ENCODE measurements at places on chromosomes 1 and 21. TPM values are rescaled to one million over a fixed set of nuclear protein-coding genes. Genes with fewer than 3 reads are reported as not detected.

Gene FMOD
- 0.10 TPM for total RNA-seq

Gene ZNF669
- total RNA-seq = 11.3 TPM

Gene DSCAM
- 0.02 TPM for total RNA-seq

Gene TCEA3
- 0.72 TPM for total RNA-seq

Gene RNF207
- 0.12 TPM for total RNA-seq

Gene ADARB1
- 10.2 TPM for total RNA-seq

Gene CATSPERE
- total RNA-seq = not detected

Gene GPA33
- not detected for total RNA-seq

Gene TEDDM1
- not detected for total RNA-seq

Gene LYPD8
- total RNA-seq = 5.1 TPM

Gene KCNA10
- not detected for total RNA-seq

Gene NBPF6
- not detected for total RNA-seq

Gene ATP1A4
- total RNA-seq = not detected

Gene C1orf56
- total RNA-seq = 2.7 TPM

Gene CDK18
- 4.4 TPM for total RNA-seq

Gene AADACL3
- total RNA-seq = not detected

Gene GJA9
- not detected for total RNA-seq

Gene CR1
- total RNA-seq = not detected

- DNase-seq = peak; percentile 20
Observed at GRCh38 chr1:232982238-232982944, 32.0 kb downstream of the NTPCR start.

DNA sequence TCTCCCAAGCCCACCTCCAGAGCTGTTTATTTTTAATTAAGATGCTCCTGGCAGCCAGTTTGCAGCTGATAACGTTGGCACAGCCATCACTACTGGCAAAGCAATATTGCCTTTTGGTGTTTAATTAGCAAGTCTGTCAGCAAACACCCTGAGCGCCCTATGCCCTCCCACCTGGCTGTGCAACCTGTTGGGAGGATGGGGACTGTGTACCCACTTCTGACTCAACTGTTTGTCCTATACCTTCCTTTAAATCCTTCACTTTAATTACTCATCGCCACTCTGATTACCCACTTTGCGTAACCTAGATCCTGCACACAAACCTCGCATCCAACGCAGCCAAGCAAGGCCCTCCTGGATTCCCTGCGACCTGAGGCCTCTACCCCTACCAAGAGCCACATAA is 67.1 kb downstream of the BCAR3 start:
- DNase-seq = no peak

DNA sequence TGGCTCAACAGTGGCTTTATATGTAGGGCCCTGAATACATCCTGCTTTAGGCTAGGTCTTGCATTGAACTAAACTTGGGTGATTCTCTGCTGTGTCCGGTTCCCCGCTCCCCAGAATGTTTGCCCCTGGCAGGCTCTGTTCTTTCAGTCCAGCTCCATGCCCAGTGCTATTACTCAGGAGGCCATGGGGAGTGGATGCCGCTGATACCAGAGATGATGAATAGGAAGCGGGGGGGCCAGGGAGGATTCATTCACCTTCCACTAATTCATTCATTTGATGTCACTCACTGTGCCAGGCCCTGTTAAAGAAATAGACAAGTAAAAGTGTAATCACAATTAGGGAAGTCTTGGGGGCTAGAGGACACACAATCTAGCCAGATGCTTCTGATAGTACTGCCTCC is 83.8 kb downstream of the TMEM53 start:
- DNase-seq = no peak

GRCh38 chr1:216045400-216045799 is 377.8 kb downstream of the USH2A start:
- DNase-seq = peak; percentile 89

- DNase-seq = peak; percentile 65
Observed at GRCh38 chr1:225845571-225846259, 35.8 kb downstream of the EPHX1 start.

- no peak for DNase-seq
Observed at GRCh38 chr1:243411472-243411871, 155.6 kb downstream of the SDCCAG8 start.

DNA sequence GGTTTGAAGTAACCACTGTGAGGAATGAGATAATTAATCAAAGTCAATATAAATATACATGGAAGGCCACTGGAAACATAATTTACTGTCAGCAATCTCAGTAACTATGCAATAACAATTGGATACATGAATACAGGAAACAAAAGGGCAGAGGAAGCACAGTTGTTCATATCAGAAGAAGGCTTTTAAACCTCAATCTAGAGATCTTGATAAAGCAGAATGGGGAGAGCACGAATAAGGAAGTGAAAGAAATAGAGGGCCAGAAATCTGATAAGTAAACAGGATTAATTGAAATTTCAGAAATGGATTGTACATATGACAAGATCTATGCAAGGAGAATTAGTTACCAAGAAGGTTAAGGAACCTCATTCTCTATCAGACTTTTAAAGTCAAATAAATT is 93.0 kb downstream of the EVI5 start:
- no peak for DNase-seq

GRCh38 chr1:174160109-174160473 is 771 bp downstream of the RABGAP1L start:
- DNase-seq = peak; percentile 15

- DNase-seq = no peak
Observed at GRCh38 chr1:119115736-119116135, 24.7 kb downstream of the WARS2 start.

GRCh38 chr1:31372751-31373055 is 173 bp downstream of the FABP3 start:
- DNase-seq = no peak

DNA sequence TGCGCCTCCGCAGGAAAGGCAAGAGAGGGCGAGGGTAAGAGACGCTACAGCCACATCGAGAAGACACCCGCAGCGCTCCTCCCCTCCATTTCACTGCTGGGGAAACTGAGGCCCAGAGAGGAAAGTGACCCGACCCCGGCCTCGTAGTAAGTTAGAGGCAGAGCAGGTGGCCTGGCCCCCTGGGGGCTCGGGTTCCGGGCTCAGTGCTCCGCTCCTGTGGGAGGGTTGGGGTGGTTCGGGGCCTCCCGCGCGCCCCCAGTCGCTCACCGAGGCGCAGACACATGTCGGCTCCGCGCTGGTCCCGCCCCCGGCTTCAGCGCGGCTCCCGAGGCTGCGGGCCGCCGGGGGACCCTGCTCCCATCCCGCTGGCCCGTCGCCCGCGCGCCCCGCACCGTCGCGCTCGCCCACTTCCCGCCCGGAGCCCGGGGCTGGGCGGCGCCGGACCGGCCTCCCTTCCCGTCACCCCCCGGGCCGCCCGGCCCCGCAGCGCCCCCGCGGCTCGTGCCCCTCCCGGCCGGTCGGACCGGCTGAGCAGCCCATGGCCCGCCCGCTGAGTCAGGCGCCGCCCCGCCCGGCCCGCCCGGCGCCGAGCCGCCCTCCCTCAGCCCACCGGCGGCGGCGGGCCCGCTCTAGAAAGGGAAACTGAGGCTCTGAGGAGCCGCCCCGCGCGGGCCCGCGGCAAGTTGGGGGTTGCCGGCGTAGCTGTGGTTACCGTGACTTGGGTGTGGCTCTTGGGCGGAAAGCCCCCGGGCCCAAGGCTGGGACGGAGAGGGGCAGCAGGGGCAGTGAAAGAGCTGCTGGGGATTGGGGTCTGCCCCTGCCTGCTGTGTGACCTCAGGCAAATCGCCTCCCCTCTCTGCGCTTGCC is at the start of gene TMEM54:
Gene TMEM54, minus strand, starts transcription at position 434 of the 867 bp plus-strand sequence. Its CDS starts 151 bp downstream, at position 283.
- no peak for DNase-seq

- DNase-seq = no peak
Observed at GRCh38 chr1:82366689-82367088, 566.0 kb downstream of the ADGRL2 start.

DNA sequence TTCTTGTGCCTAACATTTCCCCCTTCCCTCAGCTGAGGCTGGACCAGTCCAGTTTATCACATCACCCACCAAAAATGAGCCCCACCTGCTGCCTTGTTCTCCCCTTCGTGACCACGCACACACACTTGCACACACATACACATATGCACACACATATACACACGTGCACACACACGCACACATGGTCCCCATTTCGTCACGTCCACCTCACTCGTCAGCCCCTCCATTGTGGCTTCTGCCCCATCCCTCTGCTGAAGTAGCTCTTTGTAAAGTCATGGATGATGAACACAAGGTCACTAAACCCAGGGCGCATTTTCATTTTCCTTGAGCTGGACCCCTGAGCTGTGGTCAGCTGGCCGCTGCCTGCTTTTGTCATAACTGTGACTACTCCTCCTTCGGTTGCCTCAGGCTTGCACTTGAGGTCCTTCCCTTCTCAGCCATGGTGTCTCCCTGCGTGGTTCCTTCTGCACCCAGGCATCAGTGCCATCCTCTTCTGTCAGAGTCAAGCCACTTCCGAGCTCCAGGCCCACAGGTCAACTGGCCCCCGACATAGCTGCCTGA is 93.8 kb downstream of the SYT2 start:
- DNase-seq = no peak

- no peak for DNase-seq
Observed at GRCh38 chr1:170214117-170215032, 68.6 kb downstream of the NTMT2 start.

- DNase-seq = peak; percentile 74
Observed at GRCh38 chr1:172343240-172344160, 77.0 kb upstream of the C1orf105 start.

- DNase-seq = peak; percentile 89
Observed at GRCh38 chr1:160284782-160285344, at the start of gene PEX19. PEX19 (minus strand) TSS chr1:160285133; CDS start chr1:160285124, 9 bp downstream.

- DNase-seq = no peak
Observed at GRCh38 chr21:45403133-45403824, 1.7 kb upstream of the COL18A1 start.

- DNase-seq = no peak
Observed at GRCh38 chr1:55040933-55041494, 1.7 kb downstream of the PCSK9 start.

- no peak for DNase-seq
Observed at GRCh38 chr1:109356505-109356904, 41.2 kb downstream of the SORT1 start.

- no peak for DNase-seq
Observed at GRCh38 chr1:214493126-214493796, 58.1 kb downstream of the PTPN14 start.

- DNase-seq = no peak
Observed at GRCh38 chr1:230986976-230987375, 8.1 kb downstream of the ARV1 start.

DNA sequence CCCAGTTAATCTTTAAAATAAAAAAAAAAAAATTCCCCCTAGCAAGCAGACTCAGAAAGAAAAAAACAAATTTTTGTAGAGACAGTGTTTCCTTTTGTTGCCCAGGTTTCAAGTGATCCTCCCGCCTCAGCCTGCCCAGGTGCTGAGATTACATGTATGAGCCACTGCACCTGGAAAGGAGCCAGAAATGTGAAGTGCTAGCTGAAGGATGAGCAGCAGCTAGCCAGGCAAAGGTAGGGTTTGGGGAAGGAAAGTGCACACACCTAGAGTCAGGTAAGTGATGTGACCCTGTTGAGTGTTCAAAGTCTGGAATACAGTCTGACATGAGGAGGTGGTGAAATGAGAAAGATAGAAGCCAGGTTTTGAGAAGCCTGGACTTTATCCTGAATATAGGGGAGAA is 1.7 kb downstream of the AKR1A1 start:
- no peak for DNase-seq

- DNase-seq = peak; percentile 9
Observed at GRCh38 chr1:13930151-13930550, 230.2 kb downstream of the PRDM2 start.

GRCh38 chr1:110243574-110243973 is 33.5 kb downstream of the KCNC4 start:
- no peak for DNase-seq

DNA sequence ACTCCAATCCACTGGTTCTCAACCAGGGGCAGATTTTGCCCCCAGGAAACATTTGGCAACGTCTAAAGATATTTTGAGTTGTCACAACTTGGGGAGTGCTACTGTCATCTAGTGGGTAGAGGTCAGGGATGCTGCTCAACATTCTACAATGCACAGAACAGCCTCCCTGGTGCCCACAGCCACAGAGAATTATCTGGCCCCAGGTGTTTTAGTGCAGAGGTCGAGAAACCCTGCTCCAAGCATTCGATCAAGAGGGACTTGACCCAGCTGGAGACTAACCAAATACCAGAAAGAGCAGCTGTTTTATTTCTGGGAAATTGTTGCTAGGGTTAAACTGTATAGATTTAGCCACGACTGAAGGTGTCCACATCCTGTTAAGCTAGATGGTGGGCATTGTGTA is 19.2 kb downstream of the CD247 start:
- DNase-seq = no peak

DNA sequence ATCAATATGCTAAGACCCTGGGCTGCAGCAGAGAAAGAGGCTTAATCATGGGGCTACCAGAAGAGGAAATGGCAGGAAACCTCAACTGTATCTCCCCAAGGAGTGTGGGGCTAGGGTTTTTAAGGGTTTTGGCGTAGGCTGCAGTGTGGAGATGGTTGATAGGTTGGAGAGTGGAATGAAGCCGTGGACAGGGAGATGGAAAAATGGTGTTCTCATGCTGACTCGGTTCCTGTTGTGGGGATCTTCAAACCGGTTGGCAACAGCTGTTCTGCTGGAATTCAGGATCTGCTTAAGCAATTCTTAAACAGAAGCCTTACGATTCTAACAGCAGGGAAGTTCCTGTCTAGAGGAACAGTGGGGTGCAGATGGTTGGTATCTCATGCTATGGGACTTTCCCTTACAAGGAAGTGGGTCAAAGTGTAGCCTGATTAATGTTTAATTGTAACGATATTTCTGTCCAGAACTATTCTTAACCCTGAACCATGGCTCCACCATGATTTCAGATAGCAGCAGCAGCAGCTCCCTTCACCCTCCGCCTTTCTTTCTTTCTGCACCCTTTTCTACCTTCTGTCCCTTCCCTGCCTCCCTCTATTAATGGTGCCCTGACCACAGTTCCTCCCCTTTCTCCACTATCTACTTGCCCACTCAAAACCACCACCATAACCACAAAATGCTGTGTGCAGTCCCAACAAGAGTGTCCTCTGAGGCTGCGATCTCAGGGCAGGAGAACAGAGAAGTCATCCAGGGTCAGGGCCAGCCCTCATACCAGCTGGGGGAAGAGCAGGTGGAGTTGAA is 30.8 kb downstream of the RSPH1 start:
- no peak for DNase-seq

- DNase-seq = no peak
Observed at GRCh38 chr1:14707531-14708445, 109.3 kb downstream of the KAZN start.

DNA sequence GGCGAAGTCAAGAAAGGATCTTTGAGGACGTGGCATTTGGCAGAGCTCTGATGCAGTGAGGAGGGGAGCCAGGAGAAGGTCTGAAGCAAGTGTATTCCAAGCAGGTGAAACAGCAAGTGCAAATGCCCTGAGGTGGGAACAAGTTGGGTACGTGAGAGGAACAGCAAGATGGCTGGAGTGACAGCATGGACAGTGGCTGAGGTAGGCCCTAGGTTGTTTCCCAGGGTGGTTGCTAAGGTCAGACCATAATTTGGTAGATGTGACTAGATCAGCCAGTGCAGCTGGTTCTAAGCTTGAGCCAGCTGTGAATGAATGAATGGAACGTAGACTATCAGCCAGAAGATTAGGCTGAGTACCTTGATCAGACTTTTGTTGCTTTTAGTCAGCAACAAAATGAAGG is 37.5 kb upstream of the JUN start:
- DNase-seq = no peak

Data from H4 (cell line).